ENCODE measurements at places on chromosomes 7 and 10.

- no peak for DNase-seq
Measured at GRCh38 chr10:100448951-100449350, 13.9 kb upstream of the WNT8B start.

DNA sequence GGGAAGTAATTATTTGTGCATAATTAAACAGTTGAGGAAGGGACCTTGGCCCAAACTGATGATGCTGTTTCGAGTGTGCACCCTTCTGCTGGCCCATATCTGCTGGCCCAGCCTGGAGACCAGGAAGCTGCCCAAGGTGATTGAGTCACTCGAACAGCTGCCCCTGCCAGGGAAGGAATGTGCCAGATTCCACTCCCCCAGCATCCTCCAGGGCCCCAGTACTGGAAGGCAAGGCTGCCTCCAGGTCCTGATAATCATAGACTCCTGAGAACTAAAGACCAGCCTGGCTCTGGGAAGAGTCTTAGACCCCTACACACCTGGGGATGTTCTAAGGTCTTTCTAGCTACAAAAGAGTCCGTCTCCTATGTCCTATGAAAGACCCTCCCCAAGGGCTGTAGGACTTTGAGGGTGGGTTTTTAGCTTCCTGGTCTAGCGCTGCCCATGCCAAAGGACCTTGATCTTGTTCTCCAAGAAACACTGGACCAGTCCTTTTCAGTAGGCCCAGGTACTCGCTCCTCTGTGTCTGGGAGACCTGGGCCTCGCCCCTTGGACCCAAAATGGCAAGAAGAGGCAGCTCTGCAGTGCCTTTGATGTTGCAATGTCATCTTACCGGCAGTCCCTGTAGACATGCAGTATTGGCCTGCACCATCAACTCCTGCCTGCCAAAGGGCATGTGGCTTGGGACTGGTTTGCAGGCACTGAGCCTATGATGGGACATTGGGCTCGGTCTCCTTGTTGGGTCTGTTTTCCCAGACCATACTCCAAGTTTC, 103.2 kb upstream of the GPR26 start:
- DNase-seq, result no peak

DNA sequence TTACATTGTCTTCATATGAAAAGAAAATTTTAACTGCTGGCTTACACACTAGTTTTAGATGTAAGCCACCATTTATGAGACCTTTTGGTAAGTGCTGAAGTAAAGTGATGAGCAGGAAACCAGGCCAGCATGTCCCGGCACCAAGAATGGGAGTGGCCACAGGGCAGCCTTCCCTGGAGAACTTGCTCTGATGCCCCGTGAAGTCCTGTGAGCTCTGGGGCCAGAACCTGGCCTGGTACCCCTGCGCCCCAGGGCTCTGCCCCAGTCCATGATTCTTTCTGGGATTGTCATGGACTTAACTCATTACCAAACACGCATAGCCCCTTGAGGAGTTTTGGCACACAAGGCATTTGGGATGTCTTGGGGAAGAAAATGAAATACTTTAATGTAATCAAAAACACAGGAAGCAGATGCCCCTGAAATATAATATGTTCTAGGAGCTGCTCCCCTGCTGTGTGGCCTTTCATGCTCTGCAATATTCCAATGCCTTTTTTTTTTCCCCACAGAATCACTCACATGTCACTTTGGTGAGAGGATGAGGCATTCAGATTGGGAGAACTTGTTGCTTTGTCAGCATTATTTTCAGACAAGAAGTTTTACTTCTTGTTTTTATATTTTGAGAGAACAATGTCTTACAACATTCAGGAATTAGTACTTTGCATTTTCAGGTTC, 53.1 kb upstream of the CXCL12 start:
- DNase-seq, result no peak

DNA sequence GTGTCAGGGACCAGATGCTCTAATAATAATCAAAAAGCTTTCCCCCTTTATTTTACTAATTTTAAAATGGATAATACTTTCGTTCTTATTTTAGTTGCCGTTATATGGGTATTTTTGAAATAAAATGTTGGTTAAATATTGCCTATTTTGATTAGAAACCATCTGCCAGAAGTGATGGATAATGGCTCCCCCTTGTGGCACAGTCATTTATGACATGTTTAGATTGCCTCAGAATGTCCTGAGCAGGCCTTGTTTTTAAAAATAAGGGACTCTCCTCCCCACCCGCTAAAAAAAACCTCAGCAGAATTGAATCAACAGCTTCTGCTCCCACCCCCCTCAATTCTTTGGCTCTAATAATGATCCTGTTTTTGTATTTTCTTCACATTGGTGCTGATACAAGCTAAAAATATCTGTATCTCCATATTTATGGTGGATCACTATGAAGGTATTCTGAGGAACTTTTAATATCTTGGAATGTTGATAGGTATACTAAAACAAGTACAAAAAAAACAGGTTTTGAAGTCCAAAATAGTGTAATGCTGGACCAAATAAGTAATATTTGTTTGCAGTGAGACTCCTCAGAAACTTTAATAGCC, 38.8 kb downstream of the TMEM60 start:
- peak; percentile 29 for DNase-seq

- no peak for DNase-seq
Measured at GRCh38 chr7:79523436-79523835, 70.0 kb upstream of the MAGI2 start.

DNA sequence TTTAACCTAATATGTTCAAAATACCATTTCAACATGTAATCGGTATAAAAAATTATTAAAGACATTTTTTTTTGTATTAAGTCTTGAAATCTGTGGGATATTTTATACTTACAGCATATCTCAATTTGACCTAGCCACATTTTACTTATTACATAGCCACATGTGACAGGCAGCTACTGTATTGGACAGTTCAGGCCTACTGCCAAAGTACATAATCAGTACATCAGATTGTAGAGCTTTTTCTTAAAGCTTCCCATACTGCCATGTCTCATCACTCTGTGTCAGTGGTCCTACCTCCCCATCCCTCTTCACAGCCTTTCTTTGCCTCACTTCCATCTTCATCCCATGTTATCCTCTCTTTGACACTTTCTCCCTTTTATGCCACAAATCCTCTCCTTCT, 43.0 kb downstream of the LOXL4 start:
- no peak for DNase-seq

DNA sequence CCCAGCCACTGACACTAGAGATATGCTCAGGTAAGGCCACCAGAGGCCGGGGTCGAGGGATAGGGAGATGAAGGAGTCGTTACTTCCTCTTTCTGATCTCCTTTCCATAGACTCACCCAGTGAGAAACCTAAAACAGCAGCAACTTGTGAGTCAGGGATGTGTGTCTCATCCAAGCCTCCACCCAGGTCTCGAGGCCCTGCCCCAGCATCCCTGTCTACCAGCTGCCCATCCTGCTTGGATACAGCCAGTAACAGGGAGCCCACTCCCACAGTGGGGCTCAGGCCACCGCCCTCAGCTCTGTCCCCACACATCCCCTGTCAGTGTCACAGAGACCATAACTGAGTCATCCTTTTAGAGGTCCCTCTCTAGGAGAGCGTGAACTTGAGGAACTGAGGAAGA, 49.6 kb upstream of the CHST15 start:
- no peak for DNase-seq

DNA sequence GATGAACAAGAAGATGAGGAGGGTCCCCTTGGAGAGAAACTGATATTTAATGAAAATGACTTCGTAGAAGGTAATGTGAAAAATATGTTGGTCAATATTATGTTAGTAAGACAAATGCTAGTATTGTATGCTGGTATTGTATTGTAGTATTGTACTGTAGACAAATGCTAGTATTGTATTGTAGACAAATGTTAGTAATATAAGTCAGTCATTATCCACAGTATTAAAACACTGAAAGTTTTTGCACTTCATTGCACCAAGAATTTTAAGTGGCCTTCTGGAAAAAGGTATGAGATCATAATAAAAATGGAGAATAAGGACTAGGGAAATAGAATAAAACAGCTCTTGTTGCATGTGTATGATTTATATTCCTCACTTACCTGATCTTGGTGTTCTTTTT, 17.5 kb downstream of the CSGALNACT2 start:
- no peak for DNase-seq

DNA sequence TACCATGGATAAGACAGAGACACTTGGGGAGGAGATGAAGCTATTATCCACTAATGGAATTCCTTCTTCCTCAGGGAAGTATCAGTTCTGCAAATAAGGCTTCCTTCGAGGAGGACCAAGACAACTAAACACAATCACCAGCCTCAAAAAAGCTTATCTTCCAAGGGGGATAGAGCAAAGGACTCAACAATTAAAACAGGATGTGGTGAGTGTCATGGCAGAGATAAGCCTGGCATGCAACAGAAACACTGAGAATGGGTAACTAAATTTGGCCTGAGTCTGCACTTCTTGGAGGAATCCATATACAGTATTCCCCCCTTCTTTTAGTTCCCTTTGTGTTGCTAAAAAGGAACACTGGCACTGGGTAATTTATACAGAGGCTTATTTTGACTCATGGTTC, 1285.2 kb downstream of the GATA3 start:
- no peak for DNase-seq

- no peak for DNase-seq
Measured at GRCh38 chr7:801940-802381, 30.3 kb upstream of the SUN1 start.

GRCh38 chr10:36187380-36188079, 545.4 kb upstream of the FZD8 start:
- DNase-seq, result no peak

DNA sequence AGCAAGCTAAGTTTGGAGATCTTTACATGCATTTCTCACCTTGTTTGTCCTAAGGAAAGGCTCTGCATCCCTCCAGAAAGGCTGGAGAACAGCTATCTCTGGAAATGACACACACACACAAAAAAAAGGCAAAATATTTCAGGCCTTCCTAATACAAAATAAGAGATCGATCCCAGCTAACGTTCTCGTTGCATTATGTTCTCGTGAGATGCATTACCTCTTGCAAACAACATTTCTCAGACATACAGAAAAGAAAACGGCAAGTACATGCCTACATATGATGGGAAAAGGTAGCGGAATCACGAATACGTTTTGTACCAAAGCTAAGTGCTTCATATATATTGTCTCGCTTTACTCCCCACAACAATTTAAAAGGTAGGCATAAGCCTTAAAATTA, 488 bp downstream of the MTERF1 start:
- DNase-seq, result no peak

DNA sequence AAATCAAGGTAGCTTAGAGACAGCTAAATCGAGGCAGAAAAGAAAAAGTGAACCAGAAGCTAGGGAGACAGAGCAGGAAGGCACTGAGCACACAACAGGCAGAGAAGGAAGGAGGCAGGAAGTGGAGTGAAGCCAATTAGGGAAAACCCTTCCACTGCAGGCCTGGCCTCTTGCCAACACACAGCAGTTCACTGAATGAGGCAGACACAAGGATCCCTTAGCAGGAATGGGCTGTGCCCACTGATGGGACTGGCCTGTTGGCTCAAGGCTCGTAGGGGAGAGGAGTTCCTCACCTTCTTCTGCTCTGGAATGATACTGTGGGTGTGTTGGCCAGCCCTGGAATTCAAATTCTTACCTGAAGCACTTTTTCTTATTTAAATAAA, 220.3 kb upstream of the STK17A start:
- DNase-seq, result no peak

Measured in stimulated activated CD8-positive, alpha-beta memory T cell treated with anti-CD3 and anti-CD28 coated beads, Interleukin-4, amount 100 ng/mL, for 24 hours (primary cell).